Effector memory CD8-positive, alpha-beta T cell (primary cell): ENCODE measurements at places on chromosomes 5 and 9.

GRCh38 chr5:31853398-31854135 is 214.6 kb downstream of the PDZD2 start:
- DNase-seq, result no peak

DNA sequence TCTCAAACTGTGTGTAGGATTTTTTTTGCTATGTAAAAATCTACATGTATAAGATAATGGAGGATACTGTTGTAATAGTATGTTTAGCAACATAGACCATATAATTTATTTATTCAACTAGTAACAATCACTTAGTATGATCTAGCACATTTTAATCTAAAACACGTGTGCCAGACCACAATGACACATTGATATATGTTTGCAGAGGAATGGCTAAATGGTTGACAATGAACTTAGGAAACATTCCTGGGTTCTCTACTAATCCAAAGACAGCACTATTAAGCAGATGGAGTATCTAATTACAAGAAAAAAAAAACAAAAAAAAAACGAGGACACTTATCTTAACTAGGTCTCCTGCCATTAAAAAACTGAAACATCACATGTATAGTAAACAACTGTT is 261.7 kb upstream of the PAPPA start:
- no peak for DNase-seq

DNA sequence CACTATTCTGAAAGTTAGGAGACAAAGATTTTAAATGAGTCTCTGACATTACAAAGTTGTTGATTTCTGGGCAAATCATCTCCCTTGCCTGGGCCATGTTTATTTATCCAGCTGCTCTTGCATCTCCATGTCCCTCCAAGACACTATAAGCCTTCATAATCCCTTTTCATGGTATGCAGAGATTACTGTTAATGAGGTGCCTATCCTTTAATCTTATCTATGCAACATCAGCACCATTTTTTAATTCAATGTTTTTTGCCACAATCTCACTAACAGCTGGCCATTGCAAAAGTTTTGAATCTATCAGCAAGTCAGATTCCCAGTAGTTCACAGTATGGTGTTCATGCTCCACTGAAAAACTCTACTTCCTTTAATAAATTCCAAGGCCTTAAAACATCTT is 108.5 kb upstream of the PTPRD start:
- no peak for DNase-seq

- no peak for DNase-seq
Measured at GRCh38 chr9:135751501-135751900, 49.5 kb downstream of the KCNT1 start.

DNA sequence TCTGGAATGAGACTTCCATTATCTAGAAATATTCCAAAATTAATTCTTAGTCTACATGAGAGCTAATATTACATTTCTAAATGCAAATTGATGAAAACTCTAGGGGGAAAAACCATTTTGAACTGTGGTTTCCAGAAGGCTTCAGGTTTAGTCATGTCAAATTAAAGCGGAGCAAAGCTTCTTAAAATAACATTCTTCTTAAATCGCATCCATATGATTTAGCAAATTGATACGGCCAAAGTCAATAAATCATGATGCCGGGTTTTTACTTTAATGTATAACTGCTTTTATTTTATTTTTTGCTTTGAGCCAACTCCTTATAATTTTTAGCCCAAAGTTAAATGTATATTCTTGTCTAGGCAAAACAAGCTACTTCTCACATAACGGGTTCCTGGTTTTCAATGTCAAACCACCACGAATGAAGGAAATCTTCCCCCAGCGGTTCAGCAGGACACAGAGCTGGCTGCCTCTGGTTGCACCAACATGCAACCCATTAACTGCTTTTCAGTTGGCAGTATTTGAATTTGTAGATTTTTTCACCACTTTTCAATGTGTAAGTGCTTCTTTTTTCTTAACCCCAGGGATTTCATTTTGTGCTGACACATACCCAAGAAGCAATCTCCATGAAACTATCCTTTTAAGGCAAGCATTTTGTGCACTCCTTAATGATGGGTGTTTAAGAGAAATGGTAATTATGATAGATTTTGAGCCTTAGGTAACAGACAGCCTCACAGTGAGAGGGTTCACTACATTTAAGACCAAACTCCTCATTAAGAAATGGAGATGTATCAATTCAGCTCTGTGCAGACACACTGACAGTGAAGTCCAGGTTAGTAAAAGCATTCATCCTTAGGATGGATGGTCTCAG is 35.5 kb downstream of the EFNA5 start:
- no peak for DNase-seq

- no peak for DNase-seq
Measured at GRCh38 chr5:72138943-72139521, 31.8 kb downstream of the MAP1B start.
